ENCODE measurements at places on chromosomes 2 and 18.

GRCh38 chr18:56172527-56172926 lies 465.9 kb downstream of the TXNL1 start:
- no peak for DNase-seq

DNA sequence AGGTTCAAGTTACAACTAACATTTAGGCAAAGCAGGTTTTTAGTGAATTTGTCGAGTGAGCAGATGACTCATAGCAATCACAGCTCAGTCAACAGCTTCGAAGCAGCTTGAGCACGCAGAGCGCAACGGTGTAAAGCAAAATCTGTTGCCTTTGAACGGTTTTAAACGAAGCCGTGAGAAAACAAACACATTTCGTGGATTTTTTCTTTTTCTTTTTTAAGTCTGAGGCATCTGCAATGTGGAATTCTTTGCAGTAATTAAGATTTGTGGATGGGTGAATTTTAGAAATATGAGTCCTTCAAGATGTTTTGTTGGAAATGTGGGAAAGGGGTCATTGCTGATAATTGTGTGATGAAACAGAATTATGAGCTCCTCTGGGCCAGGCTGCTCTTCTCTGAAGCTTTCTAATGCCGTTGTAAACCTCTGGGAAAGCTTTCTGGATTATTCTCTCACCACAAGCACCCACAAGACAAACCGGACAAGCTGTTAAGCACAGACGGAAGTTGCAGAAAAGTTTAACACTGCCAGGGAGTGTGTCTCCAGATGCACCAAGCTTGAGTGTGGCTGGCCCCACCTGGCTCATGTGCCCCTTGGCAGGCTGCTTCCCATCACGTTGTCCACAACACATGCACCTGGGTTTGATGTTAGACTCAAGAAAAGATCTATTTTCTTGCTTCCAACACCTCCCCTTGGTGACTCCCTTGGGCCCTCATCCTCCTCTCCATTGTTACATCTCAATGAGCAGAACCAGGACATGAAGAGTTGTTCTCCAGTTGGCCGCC lies 224.7 kb downstream of the ACKR3 start:
- DNase-seq = no peak

GRCh38 chr2:128105072-128105471 lies 14.1 kb downstream of the UGGT1 start:
- DNase-seq = no peak

GRCh38 chr18:12088096-12088495 lies 5.5 kb upstream of the ANKRD62 start:
- no peak for DNase-seq

- peak; percentile 28 for DNase-seq
These were observed 32.9 kb upstream of the GCG start for GRCh38 chr2:162184821-162185450.

DNA sequence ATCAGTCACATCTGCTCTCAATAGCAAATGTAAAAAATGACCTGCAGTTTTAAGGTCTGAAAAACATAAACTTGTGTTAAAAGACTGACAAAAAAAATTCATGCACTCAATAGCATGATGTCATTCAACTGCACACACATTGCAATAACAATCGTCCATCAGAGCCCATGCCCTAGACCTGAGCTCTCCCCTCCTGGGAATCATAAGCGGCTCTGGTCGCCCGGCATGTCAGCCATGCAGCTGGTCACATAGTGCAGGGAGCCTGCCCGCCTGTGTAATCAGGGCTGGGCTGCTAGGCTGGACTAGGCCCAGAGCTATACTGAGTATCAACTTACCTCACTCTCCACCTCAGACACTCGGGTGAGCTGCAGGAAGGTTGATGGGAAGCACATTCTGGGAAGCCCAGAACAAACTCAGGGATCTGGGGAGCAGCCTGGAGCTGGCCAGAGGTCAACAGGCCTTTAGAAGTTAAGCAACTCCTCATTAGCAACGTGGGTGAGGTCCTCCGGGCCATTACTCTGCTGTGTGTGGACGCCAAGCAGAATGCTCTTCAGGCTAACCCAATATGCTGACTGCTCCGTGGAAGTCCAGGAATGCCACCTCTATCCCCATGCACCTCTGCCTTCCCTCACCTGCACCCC lies 165.5 kb downstream of the TTC32 start:
- no peak for DNase-seq

- no peak for DNase-seq
These were observed 681.3 kb upstream of the CDH2 start for GRCh38 chr18:28858248-28858647.

- DNase-seq = no peak
These were observed 48.1 kb downstream of the EVA1A start for GRCh38 chr2:75512455-75513212.

- DNase-seq = peak; percentile 64
These were observed 796 bp downstream of the SPIRE1 start for GRCh38 chr18:12656938-12657683.

DNA sequence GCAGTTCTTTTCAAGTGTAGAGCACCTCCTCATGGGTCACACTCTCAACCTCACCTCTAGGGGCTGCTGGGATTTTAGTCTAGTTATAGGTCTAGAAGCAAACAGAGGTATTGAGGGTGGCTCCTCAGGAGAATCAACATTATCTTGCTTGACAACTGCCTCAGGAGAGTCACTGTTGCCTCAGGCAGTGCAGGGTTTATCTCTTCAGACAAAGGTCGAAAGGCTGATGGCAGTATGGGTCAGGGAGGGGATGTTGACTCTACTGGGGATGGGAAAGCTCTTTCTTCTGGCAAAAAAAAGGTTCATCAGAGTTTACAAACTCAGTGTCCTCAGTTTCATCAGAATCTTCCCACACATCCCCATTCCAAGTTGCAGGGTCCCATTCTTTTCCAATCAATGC lies 24.0 kb downstream of the DTNA start:
- DNase-seq = no peak

DNA sequence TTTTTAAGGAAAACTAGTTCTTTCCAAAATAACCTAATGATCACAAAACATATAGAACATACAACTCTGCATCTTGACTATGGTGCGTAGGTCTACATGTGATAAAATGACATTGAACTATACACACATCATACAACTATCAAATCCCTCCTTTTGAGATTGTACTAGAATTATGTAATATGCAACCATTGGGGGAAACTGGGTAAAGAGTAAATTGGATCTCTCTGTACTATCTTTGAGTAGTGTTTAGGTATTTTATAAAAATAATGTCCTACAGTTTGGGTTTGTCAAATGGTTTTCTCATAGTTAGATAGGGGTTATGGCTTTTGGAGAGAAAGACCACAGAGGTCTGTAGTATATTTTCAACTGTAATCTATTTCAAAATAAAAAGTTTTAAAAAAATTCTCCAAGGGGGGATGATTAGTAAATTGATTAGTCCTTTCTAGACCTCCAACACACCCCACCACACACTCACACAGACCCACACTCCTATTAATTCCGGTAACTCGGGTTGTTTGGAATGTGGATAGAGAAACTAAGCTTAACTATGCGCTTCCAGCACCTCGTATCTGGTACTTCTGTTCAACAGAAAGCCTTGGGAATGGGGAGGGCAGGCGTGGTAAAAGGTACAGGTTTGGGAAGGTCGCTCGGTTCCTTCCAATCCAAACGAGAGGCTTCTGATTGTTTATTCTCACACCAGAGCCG lies 695 bp upstream of the BIRC6 start:
- no peak for DNase-seq

DNA sequence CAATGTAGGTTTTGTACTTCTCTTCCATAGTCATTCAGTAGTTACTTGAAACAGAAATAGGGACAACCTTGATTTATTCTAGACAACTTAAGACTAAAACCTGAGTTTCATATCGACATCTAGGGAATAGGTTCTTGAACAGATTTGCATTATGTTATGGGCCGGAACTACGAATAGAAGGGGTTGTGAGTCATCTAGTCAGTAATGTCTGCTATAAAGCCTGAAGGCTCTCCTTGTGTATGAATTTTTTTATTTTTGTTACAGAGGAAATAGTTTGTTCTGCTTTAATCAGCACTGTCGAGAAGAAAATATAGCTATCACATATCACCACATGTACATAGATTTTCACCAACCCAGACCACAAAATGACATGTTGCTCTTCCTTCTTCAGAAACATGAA lies 17.3 kb upstream of the TRIM43 start:
- no peak for DNase-seq

DNA sequence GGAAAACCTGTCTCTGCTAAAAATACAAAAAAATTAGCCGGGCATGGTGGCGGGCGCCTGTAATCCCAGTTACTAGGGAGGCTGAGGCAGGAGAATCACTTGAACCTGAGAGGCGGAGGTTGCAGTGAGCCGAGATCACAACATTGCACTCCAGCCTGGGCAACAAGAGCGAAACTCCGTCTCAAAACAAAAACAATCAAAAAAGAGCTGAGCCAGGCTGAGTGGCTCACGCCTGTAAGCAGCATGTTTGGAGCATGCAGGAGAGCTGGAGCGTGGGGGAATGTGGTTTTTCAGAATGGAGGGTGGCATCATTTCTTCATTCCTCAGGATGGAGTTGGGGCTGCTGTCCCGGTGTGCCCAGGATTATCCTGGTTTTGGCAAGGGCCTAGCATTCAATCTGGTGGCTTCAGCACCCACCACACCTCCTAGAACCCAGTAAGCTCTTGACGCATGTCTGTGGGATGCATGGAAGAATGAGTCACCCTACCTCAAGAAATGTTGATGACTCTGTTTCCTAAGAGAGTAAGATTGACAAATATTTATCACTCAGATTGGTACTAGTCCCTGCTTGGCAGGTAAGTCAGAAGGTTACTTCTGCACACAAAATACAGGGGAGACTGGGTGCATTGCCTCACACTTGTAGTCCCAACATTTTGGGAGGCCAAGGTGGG lies 90.2 kb upstream of the ODC1 start:
- DNase-seq = peak; percentile 48

GRCh38 chr2:212007972-212008371 lies 530.6 kb downstream of the ERBB4 start:
- DNase-seq = no peak
